ENCODE measurements at places on chromosomes 2 and 18.

DNA sequence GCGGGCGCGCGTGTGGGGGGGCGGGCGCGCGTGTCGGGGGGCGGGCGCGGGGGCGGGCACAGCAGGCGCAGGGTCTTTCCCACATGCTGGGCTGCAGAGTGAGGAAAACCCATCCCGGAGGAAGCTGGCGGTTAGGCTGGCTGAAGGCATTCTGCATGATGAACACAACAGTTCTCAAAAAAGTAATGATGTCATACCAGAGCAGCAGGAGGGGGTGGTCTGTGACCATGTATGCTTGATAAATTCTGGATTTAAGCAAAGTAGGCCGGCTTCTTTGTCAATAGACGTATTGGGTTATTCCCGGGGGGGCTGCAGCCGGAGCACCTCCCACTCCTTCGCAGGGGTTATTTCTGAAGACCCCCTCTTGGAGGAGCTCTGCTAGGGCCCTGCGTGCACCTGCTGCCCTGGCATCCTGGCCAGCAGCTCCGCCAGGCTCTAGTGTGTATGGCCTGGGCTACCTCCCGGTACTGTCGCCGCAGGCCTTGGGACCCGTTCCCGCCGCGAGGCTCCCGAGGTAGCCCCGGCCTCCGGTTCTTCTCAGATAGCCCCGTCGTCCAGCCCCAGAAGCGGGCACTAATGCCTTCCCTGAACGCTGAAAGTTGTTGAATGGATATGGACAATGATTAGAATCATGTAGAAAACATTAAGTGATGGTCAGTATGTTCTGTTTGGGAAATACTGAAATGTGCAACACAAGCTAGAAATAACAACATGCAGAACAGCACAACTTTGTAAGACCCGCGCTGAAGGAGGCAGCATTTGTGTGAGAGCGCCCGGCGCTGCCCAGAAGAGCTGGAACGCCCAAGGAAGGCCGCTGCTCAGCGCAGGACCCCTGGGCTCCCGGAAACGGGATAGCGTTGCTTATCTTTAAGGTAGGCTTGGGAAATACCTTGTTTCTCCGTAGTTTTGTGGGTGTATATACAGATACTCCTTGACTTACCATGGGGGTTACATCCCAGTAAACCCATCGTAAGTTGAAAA is 101.4 kb upstream of the RAB6C start:
- DNase-seq = no peak

GRCh38 chr2:179915395-179915992 is 54.1 kb upstream of the ZNF385B start:
- no peak for DNase-seq

- DNase-seq = no peak
Observed at GRCh38 chr2:137168552-137168951, 403.2 kb downstream of the THSD7B start.

GRCh38 chr2:10242998-10243925 is 59.4 kb upstream of the HPCAL1 start:
- no peak for DNase-seq

DNA sequence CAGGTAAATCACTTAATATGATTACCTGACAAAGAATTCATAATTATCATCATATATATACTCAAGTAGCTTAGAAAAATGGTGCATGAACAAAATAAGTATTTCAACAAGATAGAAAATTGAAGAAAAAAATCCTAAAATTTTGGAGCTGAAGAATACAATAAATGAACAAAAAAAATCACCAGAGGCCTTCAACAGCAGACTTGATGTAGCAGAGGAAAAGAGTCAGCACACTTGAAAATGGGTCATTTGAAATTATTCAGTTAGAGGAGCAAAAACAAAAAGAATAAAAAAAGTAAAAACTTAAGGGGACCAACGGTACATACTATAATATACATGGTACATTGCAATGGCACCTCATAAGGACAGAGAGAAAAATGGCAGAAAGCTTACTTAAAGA is 40.2 kb upstream of the CD226 start:
- DNase-seq = no peak

- DNase-seq = no peak
Observed at GRCh38 chr2:227706859-227707258, 11.0 kb downstream of the SLC19A3 start.

GRCh38 chr2:112724591-112725525 is 4.0 kb downstream of the NT5DC4 start:
- DNase-seq = peak; percentile 39

GRCh38 chr2:28343184-28343942 is 49.3 kb upstream of the FOSL2 start:
- no peak for DNase-seq

DNA sequence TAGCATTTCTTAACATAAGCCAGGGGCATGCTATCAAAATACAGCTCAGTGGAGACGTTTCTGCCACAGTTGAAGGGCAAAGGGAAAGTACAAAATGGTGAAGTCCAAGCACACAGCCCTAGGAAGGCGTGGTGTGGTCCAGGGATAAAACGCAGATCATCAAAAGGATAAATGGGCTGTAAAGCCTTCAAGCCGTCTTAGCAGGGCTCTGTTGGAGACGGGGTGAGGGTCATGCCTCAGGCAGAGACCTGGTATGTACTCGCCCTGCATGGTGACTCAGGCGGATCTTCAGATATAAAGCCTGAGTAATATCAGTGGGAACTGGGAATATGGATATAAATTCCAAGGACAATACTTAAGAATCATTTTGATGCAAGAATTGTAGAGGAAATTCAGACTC is 61.2 kb downstream of the NGEF start:
- DNase-seq = no peak

GRCh38 chr2:38598991-38599295 is 3.8 kb downstream of the HNRNPLL start:
- no peak for DNase-seq

DNA sequence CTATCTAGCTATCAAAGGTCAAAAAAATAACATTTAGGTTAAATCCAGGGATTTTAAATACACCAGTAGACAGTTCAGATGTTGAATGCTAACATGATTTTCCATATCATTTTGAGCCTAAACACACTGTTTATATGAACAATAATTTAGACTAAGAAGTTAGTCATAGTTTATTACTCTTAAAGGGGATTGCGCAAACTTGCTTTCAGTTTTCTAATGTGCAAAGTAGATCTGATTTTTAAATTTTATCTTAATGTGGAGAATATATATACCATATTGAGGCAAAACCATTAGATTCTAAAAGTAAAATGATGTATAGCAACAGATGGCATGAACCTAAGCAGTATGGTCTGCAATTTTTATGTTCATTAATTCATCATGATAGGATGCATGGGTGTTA is 76.6 kb downstream of the CDH7 start:
- no peak for DNase-seq

GRCh38 chr2:138081225-138082073 is 117.2 kb downstream of the HNMT start:
- no peak for DNase-seq

GRCh38 chr2:181310967-181311366 is 146.2 kb upstream of the ITGA4 start:
- DNase-seq = no peak

DNA sequence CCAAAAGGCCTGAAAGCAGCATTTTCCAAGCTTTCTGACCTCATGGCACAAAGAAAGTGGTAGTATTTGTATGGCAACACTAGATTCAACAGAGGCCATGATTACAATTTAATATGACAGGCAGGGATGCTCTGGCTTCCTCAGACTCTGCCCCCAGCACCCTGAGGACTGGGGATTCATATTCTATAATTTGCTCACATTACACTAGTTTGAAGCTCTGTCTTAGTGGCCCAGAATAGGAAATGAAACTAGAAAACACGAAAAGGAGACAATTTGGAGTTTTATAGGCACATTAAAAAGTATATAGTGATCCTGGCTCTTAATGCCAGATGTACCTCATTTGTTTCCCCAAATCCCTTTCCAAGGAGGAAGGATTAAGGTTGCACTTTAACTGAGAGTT is 173.0 kb upstream of the STK17B start:
- DNase-seq = no peak

- no peak for DNase-seq
Observed at GRCh38 chr18:8793445-8794155, 88.2 kb downstream of the MTCL1 start.

- DNase-seq = no peak
Observed at GRCh38 chr2:133421516-133422324, 146.5 kb downstream of the NCKAP5 start.

DNA sequence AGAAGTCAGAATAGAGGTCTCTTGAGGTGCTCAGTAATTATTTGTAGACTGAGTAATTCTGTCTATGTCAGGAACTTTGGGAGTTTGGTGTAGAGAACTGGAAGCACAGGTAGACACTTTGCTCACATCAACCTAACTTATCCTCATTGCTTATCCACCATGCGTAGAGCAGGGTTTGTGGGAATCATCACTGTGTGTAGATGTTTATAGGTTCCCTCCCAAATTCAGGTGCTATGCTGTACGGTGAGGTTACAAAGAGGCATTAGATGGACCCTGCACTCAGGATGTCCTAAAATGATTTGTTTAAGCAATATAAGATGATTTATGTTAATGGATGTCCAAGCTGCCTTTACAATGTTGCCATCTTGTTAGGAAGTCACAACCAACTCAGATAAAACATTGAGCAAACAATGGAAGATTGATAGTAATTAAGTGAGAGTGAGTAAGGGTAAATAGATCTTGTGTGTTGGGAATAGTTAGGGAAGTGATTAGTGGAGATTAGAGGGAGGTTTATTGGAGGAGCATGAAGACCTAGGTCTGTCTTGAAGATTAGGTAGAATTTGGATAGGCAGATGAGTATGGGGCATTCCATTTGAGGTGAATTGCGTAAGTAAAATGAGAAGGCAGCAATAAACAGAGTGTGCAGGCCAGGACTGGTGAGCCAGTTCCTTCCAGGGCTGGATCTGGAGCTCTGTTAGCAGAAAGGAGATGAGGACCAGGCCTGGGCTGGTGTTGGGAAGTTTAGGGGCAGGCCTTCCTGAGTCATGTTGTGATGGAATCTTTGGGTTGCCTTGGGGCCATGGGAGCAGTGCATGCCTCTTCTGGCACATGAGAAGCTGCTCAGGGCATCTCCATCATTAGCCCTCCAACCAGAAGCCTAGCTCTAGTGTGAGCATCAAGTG is 12.1 kb downstream of the EPAS1 start:
- DNase-seq = no peak

- no peak for DNase-seq
Observed at GRCh38 chr18:70376914-70377258, 88.0 kb downstream of the SOCS6 start.

DNA sequence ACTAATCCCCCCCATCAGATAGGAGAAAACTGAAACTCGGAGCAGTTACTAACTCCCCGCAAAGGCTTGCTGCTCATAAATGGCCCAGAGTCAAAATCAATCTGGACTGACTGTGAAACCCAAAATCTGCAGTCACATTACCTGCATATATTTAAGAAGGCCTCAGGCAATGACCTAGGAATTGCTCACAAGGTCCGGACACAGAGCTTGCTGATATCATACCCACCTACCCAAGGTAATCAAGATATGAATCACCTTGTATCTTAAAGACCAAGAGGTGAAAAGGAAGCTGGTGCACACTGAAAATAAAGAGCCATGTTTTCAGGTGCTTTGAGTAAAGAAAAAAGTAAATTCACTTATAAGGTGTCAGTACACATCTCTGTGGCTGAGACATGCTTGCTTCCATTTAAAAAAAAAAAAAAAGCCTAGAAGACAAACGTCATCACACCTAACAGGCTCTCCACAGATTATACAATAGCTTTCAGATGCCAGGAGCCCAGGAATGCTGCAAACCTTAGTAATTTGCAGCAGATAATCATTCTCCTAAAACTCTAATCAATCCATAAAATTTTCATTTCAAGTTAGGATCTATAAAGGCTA is 195.4 kb downstream of the ZEB2 start:
- DNase-seq = no peak

- peak; percentile 99 for DNase-seq
Observed at GRCh38 chr2:20065885-20066602, 14.6 kb upstream of the LAPTM4A start.

GRCh38 chr18:77765468-77765867 is 515.8 kb downstream of the GALR1 start:
- DNase-seq = peak; percentile 64

- DNase-seq = no peak
Observed at GRCh38 chr18:56722518-56722917, 71.4 kb downstream of the WDR7 start.

DNA sequence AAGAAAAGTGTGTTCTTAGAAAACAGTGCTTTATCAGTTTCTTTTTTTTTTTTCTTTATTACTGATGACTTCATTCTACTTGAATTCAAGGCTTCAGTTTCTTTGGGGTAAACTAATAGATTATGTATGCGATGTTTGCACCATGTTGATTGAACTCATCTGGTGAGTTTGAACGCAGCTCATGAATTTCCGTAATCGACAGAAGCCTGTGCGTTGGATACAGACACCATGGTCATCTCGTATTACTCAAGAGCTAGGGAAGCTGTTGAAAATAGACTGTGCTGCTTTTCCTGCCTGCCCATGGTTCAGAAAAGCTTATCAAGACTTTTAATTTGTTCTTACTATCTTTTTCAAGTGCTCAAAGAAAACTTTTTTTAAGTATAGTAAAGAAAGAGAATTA is 185.5 kb upstream of the NRP2 start:
- DNase-seq = no peak

DNA sequence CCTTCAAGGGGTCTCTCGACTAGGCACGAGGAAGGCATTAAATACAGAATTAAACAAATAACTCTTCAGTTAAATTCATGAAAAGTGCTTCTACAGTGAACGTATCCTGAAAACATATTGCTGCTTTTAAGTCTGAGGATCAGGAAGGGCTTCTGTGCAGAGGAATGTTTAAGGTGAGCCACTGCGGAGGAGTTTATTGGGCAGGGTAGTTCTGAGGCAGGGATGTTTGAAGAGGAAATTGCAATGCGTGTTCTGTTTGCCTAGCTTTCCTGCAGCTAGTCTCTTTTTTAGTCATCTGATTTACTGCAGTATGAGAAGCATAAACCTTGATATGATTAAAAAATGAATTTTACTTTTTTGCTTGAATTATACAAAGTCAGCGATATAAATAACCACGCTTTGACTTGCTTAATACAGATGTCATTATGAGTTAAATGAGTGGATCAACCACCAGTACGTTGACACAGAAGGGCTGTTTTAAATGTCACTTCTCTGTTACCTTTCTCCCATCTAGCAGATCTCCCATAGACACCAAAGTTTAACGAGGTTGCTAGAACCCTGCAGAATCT is 98.7 kb downstream of the CTNNA2 start:
- DNase-seq = no peak

- no peak for DNase-seq
Observed at GRCh38 chr2:201507725-201508124, 56.2 kb downstream of the STRADB start.

DNA sequence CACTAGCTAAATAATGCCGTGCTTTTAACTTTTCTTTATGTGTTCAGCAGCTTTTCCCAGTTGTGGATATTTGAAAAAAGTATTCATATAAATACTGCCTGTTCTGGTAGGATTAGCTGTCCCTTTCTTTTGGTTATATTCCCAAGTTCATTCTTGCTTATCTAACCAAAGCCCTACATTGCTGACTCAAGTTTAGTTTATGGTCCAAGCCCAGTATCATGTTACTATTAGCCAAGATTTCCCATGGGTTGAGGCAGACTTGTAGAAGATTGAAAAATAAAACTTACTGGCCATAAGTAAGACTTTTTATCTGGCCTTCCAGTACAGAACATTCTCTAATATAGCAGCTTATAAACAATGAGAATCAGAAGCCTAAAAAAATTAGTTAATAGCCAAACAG is 49.7 kb upstream of the NFE2L2 start:
- DNase-seq = no peak
